ENCODE measurements at places on chromosomes 2 and 18. TPM values are rescaled to one million over a fixed set of nuclear protein-coding genes. Genes with fewer than 3 reads are reported as not detected.

The NEU2 gene
- total RNA-seq: not detected

The KCNG2 gene
- total RNA-seq: 0.52 TPM

The ROCK1 gene
- total RNA-seq: 39.7 TPM

The TMEM247 gene
- total RNA-seq: not detected

The RIT2 gene
- total RNA-seq: not detected

The POTEI gene
- total RNA-seq: under 0.01 TPM

The LCT gene
- not detected for total RNA-seq

The MROH2A gene
- not detected for total RNA-seq

The KCMF1 gene
- 12.5 TPM for total RNA-seq

The UPP2 gene
- total RNA-seq: not detected

The RSAD2 gene
- 6.8 TPM for total RNA-seq

The SERPINB4 gene
- not detected for total RNA-seq

The NEURL3 gene
- total RNA-seq: not detected

The ERICH2 gene
- total RNA-seq: 0.52 TPM

The NGEF gene
- total RNA-seq: 2.6 TPM

The NCK2 gene
- 42.3 TPM for total RNA-seq

The MERTK gene
- 4.2 TPM for total RNA-seq

The GAREM1 gene
- total RNA-seq: 5.2 TPM

The ATOH8 gene
- 8.4 TPM for total RNA-seq

The VWA3B gene
- not detected for total RNA-seq

The MATN3 gene
- 0.52 TPM for total RNA-seq

The PARD6G gene
- 3.7 TPM for total RNA-seq

The NT5C1B gene
- not detected for total RNA-seq

The GRHL1 gene
- total RNA-seq: under 0.01 TPM

The CLEC4F gene
- not detected for total RNA-seq

The SLC14A1 gene
- 14.6 TPM for total RNA-seq

The NCKAP5 gene
- total RNA-seq: 5.7 TPM

The AP1S3 gene
- 1.0 TPM for total RNA-seq

The PROKR1 gene
- total RNA-seq: 0.52 TPM

The ANKRD62 gene
- not detected for total RNA-seq

The LDLRAD4 gene
- 18.3 TPM for total RNA-seq

The PLCL1 gene
- 12.5 TPM for total RNA-seq

The IL1R1 gene
- 6.3 TPM for total RNA-seq

The ALK gene
- total RNA-seq: 0.52 TPM

The CNGA3 gene
- total RNA-seq: 0.52 TPM

The SERPINB11 gene
- not detected for total RNA-seq

The TMEM163 gene
- 1.0 TPM for total RNA-seq

The ATP6V1B1 gene
- 1.6 TPM for total RNA-seq

The CWC22 gene
- 13.6 TPM for total RNA-seq

The SLC4A1AP gene
- 20.9 TPM for total RNA-seq

The SATB2 gene
- total RNA-seq: 3.7 TPM

The NEB gene
- total RNA-seq: 833 TPM

The CFC1 gene
- not detected for total RNA-seq

The LYG2 gene
- not detected for total RNA-seq

The CABLES1 gene
- total RNA-seq: 4.7 TPM

The IL1F10 gene
- total RNA-seq: not detected

The FAM117B gene
- 2.1 TPM for total RNA-seq

The MEIS1 gene
- 13.6 TPM for total RNA-seq

The PRLH gene
- not detected for total RNA-seq

The SKOR2 gene
- total RNA-seq: not detected

The ALLC gene
- total RNA-seq: not detected

The C2orf15 gene
- not detected for total RNA-seq

The NYAP2 gene
- total RNA-seq: 0.52 TPM

Data from skeletal muscle tissue (tissue), 5 donors.